ENCODE measurements at places on chromosomes 16 and 17.

DNA sequence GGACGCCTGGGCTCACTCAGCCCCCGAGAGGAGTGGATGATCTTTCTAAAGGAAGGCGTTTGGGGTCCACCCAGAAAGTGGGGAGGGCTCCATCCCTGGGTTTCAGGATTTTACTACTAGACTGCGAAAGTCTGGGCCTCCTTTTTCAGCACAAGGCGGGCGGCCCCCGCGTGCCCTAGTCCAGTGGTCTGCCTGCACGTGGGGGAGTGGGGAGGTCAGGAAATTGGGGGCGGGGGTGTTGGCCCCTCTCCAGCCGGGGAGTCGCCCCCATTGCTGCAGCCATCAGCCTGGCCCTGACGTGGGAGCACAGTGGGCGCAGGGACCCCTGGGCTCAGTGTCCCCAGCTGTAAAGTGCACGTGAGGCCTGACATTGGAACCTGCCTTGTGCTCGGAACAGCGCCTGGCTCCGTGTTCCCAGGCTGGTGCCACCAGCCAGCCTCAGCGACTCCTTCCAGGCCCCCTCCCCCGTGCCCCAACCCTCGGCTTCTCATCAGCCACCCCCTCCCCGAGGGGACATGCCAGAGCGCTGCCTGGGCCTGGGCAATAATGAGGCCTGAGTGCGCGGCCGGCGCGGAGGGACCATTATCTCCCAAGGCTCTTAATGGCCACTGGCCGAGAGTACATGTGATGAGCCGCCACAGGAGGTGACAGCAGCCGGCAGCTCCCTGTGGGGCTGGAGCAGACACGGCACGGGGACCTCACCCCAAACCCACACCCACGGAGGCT, 2.4 kb upstream of the C1QTNF8 start:
- DNase-seq, result no peak

DNA sequence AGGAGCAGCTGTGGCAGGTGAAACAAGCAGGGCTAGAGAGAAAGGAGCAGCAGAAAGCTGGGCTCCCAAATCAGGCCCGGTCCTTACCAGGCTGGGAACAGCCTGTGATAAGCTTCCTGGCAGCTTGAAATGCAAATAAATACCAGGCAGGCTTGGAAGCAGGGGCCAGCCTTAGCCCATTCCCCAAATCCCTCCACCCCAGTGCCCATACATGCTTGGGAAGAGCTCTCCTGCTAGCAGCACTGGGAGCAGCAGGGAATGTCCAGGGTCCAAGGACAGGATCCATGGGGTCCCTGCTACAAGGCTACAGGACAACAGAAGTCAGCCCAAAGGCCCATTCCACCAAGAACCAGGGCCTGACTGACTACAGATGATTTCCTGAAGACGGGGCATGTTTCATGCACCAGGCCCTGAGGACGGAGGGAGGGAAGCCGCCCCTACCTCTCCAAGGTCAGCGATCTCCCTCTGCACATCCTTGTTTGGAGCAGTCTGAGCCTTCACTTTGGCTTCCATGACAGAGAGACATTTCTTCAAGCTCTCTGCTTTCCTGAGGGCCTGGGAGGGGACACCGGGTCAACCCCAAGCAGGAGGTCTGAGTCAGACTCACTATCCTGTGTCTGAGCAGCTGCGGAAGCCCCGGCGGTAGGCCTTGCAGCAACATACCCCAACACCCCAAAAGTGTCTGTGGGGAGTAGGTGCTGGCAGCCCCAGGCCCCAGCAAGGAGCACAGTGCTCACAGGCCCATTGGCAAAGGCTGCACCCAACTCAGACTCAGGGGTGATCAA, 2.6 kb upstream of the EXOSC6 start:
- no peak for DNase-seq

DNA sequence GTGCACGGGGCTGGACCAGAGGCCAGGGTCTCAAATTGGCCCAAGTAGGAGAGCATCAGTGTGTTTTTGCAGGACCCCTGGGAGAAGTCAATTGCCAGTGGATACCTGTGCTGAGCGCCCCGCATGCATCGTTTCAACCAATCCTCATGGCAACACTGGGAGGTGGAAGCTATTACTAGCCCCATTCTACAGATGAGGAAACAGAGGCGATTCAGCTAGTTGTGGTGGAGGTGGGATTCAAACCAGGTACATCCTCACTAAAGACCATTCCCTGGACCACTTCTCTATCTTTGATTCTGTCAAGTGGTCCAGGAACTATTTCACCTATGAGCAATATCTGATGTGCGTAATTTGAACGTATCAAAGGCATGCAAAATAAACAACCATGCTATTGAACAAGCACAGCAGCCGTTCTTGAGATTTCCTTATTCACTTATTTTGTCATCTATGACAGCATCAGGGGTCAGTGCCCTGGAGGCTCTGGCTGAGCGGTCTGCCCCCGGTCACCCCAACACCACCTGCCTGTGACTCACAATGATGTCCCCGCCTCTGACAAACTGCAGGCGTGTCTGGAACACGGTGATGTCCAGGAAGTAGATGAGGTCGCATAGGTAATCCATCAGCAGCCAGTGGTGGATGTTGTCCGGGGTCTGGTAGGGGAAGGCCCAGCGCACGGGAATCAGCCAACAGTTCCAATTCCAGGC, 54.0 kb downstream of the CNGB1 start:
- no peak for DNase-seq

- DNase-seq, result no peak
Measured at GRCh38 chr17:5304636-5305035, 22.6 kb downstream of the RABEP1 start.

GRCh38 chr16:1188432-1189189, 35.7 kb downstream of the CACNA1H start:
- DNase-seq, result no peak

Measured in NCI-H2171 (cell line).